ENCODE measurements at places on chromosomes 7 and 10. TPM values are rescaled to one million over a fixed set of nuclear protein-coding genes. Genes with fewer than 3 reads are reported as not detected.

Gene ATRNL1
- total RNA-seq: 12.5 TPM

Gene NME8
- 3.3 TPM for total RNA-seq

Gene SEMA3D
- total RNA-seq: 7.4 TPM

Gene UCN3
- not detected for total RNA-seq

Gene P4HA1
- 39.0 TPM for total RNA-seq

Gene GNGT1
- total RNA-seq: not detected

Gene SLC26A3
- not detected for total RNA-seq

Gene CRPPA
- 2.9 TPM for total RNA-seq

Gene SPAG6
- 2.1 TPM for total RNA-seq

Gene SAP25
- 5.8 TPM for total RNA-seq

Gene RABGEF1
- 26.7 TPM for total RNA-seq

Gene ECD
- total RNA-seq: 40.7 TPM

Gene DGKI
- total RNA-seq: 0.45 TPM

Gene ST8SIA6
- 0.46 TPM for total RNA-seq

Gene SFXN3
- 1.6 TPM for total RNA-seq

Gene SPDYE8
- total RNA-seq: not detected

Gene LRIT1
- not detected for total RNA-seq

Gene AP4M1
- total RNA-seq: 31.5 TPM

Gene H2BK1
- not detected for total RNA-seq

Gene SAMD9
- not detected for total RNA-seq

Gene UBE3C
- 52.8 TPM for total RNA-seq

Gene HIBADH
- 82.7 TPM for total RNA-seq

Gene GIMAP5
- not detected for total RNA-seq

Gene SPAM1
- 0.67 TPM for total RNA-seq

Gene EXOC6
- total RNA-seq: 13.1 TPM

Gene MKI67
- 74.8 TPM for total RNA-seq

Gene DOCK4
- total RNA-seq: 8.3 TPM

Gene NACAD
- 5.8 TPM for total RNA-seq

Gene PILRA
- total RNA-seq: 2.1 TPM

Gene CLCN1
- not detected for total RNA-seq

Gene SPDYE5
- not detected for total RNA-seq

Gene AKR1C8
- not detected for total RNA-seq

Gene ATP6V0E2
- 16.1 TPM for total RNA-seq

Gene MBL2
- not detected for total RNA-seq

Gene AQP1
- 0.26 TPM for total RNA-seq

Gene CCDC3
- total RNA-seq: 12.3 TPM
